ENCODE measurements at places on chromosomes 1 and 21.

GRCh38 chr1:213325482-213325881 lies 274.4 kb downstream of the RPS6KC1 start:
- DNase-seq = no peak

DNA sequence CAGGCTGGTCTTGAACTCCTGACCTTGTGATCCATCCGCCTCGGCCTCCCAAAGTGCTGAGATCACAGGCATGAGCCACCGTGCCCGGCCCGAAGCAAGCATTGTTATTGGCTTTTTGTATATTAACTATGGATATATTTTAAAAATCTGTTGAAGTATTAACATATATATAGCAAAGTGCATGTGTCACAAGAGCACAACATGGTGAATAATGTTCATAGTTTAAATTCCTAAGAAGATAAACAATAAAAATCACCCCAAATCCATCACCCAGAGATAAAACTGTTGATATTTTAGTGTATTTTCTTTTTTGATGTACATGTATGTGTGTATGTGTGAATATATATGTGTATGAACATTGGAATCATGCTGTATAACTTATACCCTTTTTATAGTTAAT lies 9.1 kb upstream of the FOXE3 start:
- DNase-seq = no peak

GRCh38 chr1:156086256-156086662 lies 4.0 kb upstream of the MEX3A start:
- DNase-seq = no peak

- no peak for DNase-seq
Measured at GRCh38 chr1:222369148-222369547, 178.8 kb downstream of the HHIPL2 start.

GRCh38 chr1:70220517-70221237 lies 503 bp upstream of the SRSF11 start:
- DNase-seq = no peak

- no peak for DNase-seq
Measured at GRCh38 chr1:20787840-20788795, 1.0 kb upstream of the HP1BP3 start.

- no peak for DNase-seq
Measured at GRCh38 chr1:38558500-38559445, 300.8 kb downstream of the RRAGC start.

DNA sequence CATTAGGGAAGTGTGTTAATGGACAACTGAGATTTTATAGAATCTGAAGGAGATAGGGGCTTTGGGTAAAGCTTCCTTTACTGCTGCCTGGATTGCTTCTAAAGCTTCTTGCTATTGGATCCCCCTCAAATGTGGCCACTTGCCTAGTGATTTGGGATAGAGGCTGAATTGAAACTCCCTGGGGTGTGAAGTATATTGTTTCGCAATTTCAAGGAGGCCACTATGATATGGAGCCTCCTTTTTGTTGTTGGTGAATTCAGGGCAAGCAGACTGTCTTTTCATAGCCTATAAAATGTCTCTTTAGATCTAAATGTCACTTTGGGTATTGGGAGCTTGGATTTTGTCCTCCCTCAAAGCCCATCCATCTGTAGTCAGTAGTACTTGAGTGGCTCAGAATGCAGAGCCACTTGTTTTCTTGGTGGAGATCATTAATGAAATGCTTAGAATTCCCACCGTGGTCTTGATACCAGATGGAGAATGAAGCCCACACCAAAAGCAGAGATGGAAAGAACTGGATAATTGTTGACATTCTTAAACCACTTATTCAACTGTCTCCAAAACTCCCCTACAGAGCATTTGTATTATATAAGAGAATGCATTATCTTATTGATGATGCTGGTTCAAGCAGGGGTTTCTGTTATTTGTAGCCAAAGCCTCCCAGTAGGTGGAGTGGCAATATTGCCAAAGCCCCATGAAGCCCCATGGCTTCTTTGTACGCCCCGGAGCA lies 144.3 kb upstream of the KCNE2 start:
- DNase-seq = no peak

DNA sequence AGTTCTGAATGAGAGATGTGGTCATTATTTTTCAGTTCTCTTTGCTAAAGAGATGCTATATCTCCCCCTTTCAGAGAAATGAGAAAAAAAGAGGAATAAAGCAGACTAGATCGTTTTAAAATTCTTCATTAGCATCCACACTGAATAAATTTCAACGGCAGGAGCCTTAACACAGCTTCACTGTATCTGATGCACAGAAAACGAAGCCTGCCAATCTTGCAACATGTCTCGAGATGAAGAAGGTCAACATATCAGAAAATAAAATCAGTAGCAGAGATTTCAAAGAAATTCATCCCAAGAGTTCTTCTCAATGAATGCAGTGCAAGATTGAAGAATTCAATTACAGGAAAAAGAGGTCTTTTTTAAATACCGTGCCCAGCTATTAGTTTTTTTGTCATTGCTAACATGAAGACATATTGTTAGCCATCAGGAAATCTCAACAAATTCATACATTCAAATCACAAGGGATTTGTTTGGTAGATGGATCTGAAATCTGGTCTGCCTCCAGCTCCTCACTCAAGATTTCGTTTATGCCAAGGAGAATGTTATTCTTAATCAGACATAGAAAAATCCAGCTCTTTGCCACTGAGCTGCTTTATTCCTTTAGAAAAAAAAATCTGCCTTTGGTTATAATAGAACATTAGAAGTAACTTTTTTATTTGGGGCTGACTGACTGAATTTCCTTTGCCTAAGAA lies 76.4 kb upstream of the DAB1 start:
- DNase-seq = no peak

- DNase-seq = no peak
Measured at GRCh38 chr1:106659490-106660244, 396.8 kb upstream of the PRMT6 start.

DNA sequence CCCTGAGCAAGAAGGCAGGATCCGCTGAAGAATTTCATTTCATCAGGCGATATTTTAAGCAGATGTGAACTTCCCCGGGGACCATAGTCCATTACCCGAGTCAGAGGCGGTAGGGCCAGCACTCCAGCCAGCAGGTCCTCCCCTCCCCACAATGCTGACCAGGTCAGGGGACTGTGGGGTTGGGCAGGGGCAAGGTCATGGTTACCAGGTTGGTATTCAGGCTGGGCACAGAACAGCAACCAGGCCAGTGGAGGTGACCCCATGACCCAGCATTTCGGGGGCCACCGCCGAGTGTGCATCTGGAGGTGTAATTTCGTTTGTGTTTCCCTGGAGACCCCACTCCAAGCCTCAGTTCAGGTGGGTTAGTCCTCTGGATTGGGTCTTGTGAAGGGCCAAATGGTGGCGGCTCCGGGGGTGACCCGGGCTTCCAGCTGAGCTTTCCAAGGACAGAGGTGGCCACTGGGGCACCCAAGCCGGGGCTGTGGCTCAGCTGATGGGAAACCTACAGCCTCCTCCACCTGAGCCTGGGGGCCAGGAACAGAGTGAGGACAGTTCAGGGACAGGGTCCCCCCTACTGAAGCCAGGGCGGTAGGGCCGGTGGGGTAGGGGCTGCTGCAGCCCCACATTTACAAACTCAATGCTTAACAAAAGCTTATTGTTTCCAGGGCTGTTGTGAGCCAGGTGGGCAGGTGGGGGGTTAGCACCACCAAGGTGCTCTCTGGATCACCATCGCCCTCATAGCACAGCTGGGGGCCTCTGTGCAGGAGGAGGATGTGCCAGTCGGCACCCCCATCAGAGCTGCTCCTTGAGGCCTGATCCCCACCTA lies 2.8 kb downstream of the PRDM16 start:
- no peak for DNase-seq

DNA sequence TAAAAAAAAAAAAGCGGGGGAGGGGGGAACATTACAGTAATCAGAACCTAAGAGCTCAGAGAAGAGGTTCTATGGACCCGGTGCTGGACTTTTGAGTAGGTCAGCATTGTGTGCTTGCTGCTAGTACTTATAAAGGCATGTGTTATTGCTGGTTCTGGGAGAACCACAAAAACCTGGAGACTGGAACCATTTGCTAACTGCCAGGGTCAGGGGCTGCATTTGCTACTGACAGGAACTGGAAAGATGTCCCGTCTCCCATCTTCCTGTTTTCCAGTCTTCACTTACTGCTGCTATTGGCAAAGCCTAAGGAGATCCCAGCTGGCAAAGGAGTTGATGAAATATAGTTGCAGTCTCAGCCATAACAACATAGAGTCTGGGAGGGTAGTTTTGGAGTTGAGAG lies 4.3 kb downstream of the RNF2 start:
- no peak for DNase-seq

DNA sequence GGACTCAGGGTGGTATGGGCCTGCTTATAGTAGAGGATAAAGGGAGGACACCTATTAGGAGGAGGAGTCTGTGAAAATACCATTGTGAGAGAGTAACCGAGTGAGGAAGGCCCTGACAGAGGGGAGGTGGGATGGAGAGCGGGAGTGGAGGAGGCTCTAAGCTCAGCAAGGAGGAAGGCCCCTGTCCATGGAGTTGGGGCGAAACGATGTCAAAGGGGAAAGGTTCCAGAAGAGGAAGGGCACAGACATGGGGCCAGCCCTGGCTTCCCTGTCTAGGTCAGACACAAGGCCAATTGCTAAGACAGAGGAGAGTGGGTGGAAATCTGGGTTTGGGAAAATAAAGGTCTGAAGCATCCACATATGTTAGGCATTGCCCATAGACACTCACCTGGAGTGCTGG lies 44.2 kb downstream of the ELK4 start:
- no peak for DNase-seq

GRCh38 chr1:27348861-27349783 lies 7.3 kb downstream of the SYTL1 start:
- DNase-seq = no peak

- DNase-seq = no peak
Measured at GRCh38 chr1:184225283-184226099, 161.3 kb upstream of the C1orf21 start.

- DNase-seq = no peak
Measured at GRCh38 chr1:222060210-222060916, 318.5 kb upstream of the DUSP10 start.

- no peak for DNase-seq
Measured at GRCh38 chr1:230910755-230911117, 42.4 kb upstream of the C1orf198 start.

DNA sequence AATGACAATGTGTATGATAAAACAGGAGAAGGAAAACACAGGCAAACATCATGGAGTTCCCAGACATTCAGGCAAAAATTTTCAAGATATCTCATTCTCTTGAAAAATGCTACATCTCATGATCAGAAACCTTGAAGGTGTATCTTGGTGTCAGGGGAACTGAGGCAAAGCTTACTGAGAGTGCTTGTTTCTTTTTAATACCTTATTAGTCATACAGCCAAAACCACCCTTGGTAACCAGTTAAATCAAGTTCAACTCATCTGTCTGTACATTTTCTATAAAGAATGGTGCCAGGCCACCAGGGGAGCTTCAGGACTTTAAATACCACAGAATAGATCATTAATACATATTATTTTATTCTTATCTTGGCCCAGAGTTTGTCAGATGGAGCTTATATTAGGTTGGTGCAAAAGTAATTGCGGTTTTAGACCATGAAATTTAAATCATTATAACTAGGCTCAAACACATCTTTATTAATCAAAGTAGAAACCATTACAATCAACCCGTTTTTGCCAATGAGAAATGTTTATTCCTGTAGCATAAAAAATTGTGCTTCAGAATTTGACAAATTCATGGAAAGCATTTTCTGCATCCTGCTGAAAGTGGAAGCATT lies 1036.0 kb downstream of the AMY1C start:
- no peak for DNase-seq

- no peak for DNase-seq
Measured at GRCh38 chr1:121587230-121587569, 402.4 kb downstream of the SRGAP2C start.

DNA sequence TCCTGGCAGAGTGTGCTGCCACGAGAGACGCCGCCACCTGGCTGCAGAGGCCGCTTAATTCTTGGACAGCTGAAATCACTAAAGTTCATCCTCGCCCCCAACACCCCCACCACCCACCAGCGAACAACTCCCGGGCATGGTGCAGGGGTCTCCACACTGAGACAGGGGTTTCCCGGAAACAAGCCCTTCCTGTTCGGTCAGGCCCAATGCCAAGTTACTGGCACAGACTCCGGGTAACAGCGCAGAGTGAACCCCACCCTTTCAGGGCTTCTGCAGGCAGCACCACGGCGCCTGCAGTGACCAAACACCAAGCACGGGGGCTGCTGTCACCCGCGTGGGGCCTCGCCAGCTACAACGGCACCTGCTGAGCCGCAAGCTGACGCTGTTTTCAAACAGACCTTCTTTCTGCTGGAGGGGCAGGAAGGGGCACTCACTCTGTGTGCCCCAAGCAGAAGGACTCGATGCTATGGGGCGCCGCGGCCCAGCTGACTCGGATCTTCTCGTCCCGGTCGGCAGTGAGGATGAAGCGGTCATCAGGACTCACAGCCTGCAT lies 17.4 kb downstream of the WDR4 start:
- no peak for DNase-seq

- no peak for DNase-seq
Measured at GRCh38 chr21:35721701-35722100, 338.6 kb downstream of the SETD4 start.

- DNase-seq = no peak
Measured at GRCh38 chr21:40151611-40152010, 284.4 kb downstream of the PCP4 start.

DNA sequence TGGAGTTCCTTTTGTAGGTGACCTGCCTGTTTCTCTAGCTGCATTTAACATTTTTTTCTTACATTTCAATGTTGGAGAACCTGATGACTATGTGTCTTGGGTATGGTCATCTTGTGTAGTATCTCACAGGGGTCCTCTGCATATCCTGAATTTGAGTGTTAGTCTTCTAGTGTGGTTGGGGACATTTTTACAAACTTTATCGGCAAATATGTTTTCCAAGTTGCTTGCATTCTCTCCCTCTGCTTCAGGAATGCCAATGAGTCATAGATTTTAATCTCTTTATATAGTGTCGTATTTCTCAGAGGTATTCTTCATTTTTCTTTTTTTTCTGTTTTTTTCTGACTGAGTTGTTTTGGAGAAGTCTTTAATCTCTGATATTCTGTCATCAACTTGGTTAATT lies 684.0 kb downstream of the NCAM2 start:
- DNase-seq = no peak

- no peak for DNase-seq
Measured at GRCh38 chr1:56429288-56429687, 150.1 kb downstream of the PLPP3 start.

DNA sequence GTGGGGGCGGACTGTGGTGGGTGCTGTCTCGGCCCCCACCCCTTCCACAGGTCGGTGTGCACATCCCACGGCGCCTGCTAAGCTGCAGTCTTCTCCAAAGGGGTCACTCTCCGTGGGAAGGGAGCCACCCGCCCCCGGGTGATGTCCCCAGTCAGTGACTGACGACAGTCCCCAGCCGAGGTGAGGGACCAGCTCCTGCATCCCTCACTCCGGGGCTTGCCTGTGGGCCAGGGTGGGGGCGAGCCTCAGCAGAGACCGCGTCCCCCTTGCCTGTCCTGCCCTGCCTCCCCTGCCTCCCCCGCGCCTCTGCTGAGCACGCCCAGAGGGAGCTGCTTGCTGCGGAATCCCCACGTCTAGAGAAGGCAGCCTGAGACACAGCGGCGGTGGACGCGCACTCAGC lies 35.9 kb upstream of the PDE9A start:
- no peak for DNase-seq

- no peak for DNase-seq
Measured at GRCh38 chr1:172970186-172970585, 80.6 kb downstream of the TNFSF18 start.
